Stimulated activated CD8-positive, alpha-beta memory T cell treated with anti-CD3 and anti-CD28 coated beads, Interleukin-4, amount 100 ng/mL, for 4 hours (primary cell): ENCODE measurements at places on chromosomes 2 and 18.

DNA sequence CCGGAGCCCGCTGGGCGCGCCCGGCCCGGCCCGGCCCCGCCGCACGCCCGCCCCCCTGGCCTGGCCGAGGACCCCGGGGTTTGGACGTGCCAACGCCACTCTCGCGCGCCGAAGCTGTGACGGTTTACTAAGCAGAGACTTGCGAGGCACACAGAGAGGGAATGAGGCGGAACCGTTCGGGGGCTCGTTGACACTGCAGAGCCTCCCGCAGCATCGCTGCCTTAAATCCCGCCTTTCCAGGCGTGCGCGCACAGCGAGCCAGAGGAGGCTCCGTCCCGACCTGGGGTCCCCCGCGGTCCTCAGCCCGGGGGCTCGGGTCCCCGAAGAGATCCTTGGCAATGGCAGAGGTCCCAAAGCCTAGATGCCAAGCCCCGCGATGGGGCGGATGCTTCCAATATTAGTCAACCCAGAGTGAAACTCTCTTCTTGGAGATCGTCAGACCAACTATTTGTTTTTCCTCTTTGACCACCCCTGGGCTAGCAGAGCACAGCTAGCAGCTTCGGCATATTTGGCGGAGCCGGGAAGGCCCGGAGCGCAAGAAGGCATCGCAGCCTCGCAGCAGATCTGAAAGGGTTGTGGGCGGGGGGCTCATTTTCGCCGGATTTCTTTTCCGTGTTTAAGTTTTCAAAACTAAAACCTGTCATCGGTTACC lies at the start of gene ZNF385B:
Gene ZNF385B (minus strand): TSS at position 197 of the 652 bp plus-strand sequence.
- no peak for DNase-seq

DNA sequence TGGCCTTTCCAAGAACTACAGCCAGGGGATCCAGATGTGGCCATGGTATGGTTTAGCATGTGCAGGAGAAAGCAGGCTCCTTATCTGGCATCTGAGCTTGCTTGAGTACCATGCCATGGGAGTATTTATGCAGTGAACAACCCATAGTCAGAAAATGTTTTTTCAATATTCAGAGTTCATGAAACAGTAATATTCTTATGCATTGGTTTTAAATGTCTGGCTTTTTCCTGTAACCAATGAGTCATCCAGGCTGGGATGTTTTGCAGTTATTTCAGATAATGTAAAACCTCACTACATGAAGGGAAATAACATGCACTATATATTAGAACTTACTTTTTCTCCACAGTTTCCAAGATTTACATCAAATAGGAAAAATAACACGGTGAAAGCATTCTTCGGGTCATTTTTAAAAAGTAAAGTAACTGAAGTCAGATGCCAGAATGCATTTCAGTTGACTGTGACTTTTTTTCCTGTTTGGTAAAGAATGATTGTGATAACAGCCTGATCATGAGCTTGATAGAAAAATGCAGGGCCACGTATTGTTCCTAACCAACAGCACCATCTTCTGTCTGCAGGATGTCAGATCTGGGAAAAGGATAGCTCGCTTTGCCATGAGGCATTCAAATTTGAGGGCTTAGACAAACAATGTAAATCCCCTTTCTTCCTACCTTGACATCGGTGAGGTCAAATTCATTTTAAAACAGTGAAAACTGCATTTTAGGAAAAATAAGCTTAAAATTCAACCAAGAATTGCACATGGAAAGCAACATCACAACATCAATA lies 152.8 kb downstream of the DSC3 start:
- no peak for DNase-seq

- no peak for DNase-seq
Measured at GRCh38 chr2:50718146-50718545, 313.8 kb downstream of the NRXN1 start.

GRCh38 chr2:25279091-25279651 lies 62.6 kb downstream of the DNMT3A start:
- DNase-seq = no peak

- DNase-seq = no peak
Measured at GRCh38 chr2:70716131-70716743, 51.8 kb downstream of the ADD2 start.

- no peak for DNase-seq
Measured at GRCh38 chr2:191303140-191304005, 58.2 kb downstream of the MYO1B start.

- no peak for DNase-seq
Measured at GRCh38 chr2:235191486-235191885, 239.7 kb downstream of the SH3BP4 start.

DNA sequence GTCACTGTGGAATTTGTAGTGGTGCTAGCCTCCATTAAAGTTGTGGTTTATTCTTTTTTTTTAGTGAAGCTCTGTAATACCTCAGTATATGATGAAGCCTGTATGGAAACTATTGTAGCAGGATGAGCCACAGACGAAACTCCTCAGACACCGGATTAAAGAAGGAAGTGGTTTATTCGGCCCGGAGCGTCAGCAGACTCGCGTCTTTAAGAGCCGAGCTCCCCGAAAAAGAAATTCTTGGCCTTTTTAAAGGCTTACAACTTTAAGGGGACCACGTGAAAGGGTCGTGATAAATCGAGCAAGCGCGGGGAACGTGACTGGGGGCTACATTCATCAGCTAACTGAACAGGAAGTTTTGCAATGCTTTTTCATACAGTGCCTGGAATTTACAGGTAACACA lies 8.1 kb upstream of the CCL20 start:
- DNase-seq = no peak

DNA sequence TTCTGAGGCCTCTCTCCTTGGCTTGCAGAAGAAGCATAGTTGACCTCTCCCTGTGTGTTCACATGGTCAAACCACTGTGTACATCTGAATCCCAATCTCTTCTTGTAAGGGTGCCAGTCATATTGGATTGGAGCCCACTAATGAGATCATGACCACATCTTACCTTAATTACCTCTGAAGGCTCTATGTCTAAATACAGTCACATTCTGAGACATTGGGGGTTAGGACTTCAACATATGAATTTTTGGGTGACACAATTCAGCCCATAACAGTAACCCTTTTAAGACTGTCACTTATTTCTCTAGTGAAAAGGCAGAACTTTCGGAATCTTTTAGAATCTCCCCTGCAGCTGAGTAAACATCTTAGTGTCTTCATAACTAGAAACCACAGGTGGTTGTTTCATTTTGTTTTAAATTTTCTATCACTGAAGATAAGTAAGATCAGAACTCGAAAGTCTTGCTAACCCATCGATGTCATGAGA lies 33.3 kb downstream of the BMP10 start:
- DNase-seq = no peak

- no peak for DNase-seq
Measured at GRCh38 chr18:45749918-45750689, 26.1 kb downstream of the SLC14A1 start.

- no peak for DNase-seq
Measured at GRCh38 chr2:177359836-177360595, 32.6 kb upstream of the AGPS start.

DNA sequence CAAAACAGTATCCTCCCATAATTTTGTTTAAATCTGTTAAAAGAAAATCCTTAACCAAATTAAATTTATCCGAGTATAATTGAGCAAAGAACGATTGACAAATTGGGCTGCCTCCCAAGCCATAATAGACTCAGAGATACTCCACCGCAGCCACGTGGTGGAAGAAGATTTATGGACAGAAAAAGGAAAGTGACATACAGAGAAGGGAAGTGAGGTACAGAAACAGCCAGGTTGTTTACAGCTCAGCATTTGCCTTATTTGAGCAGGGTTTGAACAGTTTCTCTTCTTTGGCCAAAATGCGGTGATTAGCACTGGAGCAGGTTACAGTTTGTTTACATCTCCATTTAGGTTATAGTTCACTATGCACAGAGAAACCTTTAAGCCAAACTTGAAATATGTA lies 60.8 kb downstream of the KYNU start:
- DNase-seq = no peak

- DNase-seq = no peak
Measured at GRCh38 chr2:189819297-189819704, 35.1 kb downstream of the PMS1 start.

DNA sequence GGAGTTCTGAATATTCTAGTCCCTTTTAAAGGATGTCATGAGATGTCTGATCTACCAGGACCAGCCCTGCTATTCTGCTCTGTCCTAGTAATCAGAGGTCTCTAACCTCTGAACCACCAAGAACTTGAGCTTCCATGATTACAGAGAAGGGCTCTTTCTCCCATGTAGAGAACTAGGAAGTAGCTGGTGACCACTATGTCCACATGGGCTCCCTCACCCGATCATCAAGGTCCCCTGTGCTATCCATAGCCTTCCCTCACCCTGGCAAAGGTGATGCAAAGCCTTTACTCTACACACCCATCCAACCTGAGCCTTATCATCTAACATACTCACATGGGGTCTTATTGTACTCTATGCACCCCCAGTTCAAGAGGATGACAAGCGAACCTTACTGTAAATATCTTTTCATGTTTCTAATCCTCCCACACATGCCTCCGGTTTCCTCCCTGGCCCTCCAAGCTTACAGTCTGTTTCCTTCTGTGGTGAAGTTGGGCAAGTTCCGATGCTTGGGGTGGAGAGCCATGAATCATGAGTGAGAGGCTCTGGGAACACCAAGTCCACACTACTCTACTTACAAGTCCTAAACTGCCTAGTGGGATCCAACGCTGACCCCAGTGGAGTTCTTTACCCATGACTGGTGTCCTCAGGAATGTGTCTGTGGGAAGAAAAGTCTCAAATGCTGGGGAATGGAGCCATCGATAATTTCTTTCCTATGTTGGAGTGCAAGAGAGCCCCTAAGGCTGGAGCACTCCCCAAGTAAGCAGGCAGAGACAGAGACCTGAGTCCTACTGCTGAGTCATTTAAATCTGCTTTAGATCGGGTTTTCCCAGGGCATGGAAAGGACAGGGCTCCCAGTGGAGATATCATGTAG lies 73.3 kb upstream of the KLF7 start:
- DNase-seq = no peak

GRCh38 chr2:185278761-185279160 lies 459.8 kb upstream of the FSIP2 start:
- no peak for DNase-seq

- no peak for DNase-seq
Measured at GRCh38 chr2:25936889-25937545, 45.3 kb downstream of the KIF3C start.

- no peak for DNase-seq
Measured at GRCh38 chr2:36659872-36660312, 36.6 kb upstream of the VIT start.

DNA sequence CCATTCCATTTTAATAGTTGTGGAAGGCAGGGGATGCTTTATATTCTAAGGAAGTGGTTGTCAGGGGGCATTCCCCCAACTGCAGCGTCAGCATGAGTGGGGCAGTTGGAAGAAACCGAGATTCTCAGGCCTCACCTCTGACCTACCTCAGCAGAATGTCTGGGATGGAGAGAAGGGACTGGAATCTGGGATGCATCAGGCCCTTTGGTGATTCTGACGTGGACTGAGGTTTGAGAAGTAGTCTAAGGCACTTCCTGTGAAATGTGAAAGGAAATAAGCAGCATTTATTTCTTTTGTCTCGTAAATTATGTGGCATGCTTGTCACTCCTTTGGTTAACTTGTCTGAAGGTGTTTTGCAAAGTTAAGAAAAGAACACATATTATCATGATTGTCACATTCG lies 540.7 kb upstream of the NETO1 start:
- DNase-seq = no peak

DNA sequence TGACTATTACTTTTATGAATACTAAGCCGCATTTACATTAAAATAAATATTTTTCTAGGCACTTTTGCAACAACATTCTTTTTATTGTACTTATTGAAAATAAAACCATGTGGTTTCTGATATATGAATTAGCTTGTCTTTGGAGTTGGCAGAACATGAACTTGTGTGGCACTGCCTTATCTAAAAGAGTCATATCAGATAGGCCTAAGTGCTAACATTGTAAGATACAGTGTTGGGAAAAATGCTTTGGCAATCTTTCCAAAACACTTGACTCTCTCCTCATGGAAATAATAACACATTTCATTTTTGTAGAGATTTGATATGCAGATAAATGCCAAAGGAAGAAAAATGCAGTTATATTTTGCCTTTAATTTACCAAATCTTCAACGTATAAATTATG lies 191.7 kb downstream of the ERBB4 start:
- no peak for DNase-seq

DNA sequence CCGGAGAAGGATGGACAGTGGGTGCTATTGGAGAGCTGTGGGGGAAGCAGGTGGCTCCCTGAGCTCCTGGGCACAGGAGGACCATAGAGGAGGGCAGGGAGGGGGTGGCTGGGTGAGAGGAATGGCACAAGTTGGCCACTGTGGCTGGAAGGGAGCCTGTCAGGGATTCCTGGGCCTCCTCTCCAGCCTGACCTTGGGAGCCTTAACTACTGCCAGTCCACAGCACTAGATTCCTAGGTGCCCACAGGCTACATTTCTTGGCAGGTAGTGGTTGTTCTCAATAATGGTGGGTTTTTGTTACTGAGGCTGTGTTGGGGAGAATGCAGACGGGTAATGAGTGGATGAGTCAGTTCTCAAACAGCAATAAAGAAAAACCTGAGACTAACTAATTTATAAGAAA lies 26.0 kb downstream of the EFHD1 start:
- DNase-seq = no peak

GRCh38 chr2:172516299-172516698 lies 39.6 kb upstream of the PDK1 start:
- DNase-seq = no peak

DNA sequence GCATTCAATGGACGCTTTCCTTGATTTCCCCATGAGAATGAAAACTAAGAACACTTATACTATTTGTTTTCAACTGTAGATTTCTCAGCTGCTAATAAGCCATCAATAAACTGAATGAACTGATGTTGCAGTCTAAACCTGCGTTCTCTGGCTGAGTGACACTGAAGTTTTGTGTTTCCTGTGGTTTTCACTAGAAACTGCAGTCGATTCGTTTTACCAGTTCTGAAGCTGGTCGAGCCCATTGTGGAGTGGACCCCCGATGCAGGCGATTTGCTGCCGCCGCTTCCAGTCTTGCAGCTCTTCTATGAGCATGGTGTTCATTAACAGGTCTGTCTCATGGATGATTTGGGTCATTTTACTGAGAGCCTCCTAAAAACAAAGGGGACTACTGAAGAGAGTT lies 50.6 kb upstream of the STAT1 start:
- DNase-seq = peak; percentile 11

- DNase-seq = no peak
Measured at GRCh38 chr2:130795431-130795830, 40.1 kb downstream of the AMER3 start.

GRCh38 chr2:20189299-20189931 lies 35.5 kb downstream of the SDC1 start:
- DNase-seq = no peak
